ENCODE measurements at places on chromosomes 2 and 18.

GRCh38 chr2:72112401-72112800 is 35.3 kb downstream of the CYP26B1 start:
- DNase-seq, result no peak

DNA sequence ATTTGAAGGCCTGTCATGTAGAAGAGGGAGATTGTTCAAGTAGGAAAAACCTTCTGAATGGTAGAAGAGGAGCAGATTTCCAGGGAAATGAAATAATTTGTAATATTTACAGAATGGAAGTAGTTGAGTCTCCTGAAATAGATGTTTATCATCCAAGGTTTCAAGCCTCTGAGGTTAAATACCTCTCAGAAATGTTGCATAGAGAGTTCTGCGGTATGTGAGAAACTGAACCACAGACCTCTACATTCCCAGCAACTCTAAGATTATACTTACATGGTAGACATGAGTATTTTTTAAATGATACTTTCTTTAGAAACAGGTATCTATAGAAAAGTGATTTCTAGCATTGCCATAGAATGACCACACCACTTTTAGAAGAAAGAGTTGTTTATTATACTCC is 379.8 kb upstream of the FANCL start:
- DNase-seq, result no peak

DNA sequence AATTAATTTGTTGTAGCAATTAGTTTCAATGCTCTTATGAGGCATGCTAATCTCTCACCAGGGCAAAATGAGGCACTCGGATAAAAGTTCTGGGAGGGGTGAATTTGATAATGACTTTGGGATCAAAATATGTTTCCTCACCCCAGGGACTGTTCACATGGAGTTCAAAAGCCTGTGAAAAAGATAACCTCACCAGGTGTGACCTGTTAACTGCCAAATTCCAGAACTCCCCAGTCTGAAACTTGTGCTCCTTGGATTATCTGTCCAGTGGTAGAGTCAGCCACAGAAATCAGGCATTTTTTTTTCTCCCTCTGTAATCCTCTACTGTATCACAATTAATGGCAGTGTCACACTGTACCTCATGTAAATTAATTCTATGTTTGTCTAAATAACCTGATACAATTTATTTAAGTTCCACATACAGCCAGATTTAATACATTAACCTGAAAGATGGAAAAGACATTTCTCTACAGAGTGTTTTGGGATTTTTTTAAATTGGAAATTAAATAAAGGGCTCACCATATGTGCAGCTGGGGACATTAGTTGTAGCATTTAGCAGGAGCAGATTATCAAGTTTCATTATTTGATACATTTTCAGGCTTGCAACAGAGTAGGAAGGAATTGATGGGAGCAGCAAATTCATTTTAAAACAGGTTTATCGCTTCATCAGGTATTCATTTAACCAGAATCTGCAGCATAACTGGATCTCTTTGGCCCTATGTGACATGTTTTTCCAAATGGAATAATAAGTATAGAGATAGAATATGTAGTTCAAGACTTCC is 191.2 kb downstream of the VWC2L start:
- DNase-seq, result no peak

DNA sequence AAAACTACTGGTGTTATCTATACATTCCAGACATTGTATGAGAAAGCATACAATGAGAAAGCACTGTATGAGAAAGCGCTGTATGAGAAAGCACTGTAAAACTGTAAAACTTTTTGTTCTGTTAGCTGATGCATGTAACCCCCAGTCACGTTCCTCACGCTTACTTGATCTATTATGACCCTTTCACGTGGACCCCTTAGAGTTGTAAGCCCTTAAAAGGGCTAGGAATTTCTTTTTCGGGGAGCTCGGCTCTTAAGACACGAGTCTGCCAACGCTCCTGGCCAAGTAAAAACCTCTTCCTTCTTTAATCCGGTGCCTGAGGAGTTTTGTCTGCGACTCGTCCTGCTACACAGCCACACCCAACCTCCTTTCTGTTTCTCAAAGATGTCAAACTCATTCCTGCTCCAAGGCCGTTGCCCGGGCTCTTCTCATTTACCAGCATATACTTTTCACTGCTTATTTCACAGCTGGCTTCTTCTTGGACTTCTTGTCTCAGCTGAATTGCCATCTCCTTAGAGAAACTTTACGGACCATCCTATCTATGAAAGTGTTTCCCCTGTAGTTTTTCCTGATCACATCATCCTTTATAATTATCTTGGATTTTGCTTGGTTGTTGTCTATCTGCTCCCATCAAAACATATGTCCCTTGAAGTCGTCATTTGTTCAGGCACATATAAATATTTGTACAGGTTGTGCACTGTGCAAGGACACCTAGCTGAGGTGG is 29.8 kb upstream of the YES1 start:
- DNase-seq, result no peak

DNA sequence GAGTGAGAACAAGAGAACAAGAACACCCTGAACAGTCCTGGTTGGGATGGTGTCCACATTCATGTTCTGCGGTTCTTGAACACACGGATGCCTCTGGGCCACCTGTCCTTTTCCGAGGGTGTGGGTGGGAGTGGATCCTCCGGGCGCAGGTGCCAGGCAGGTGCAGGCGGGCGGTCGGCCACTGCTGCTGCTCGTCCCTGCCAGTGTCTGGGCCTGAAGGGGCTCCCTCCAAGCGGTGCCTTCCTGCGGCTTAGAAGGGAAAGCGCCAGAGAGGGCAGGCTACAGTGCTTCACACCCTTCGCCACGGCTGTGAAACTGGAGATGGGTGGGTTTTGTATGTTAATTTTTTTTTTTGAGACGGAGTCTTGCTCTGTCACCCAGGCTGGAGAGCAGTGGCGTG is 8.0 kb upstream of the D2HGDH start:
- DNase-seq, result no peak

DNA sequence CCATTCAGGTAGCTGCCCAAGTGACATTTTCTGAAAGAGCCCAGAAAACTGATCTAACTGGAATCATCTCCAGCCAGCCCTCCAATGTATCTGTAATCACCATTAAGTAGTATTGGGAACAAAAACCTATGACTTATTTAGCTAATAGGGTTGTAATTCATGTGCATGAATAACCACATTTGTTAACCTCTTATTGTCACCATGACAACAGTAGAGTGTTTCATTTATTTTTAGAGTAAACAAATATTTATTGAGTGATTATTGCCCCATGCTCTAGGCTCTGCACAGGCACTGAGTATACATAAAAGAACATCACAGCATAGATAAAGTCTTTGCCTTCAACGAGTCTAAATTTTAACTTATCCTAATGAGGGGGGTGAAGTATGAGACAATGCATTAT is 265.4 kb upstream of the UBE2E3 start:
- DNase-seq, result no peak

DNA sequence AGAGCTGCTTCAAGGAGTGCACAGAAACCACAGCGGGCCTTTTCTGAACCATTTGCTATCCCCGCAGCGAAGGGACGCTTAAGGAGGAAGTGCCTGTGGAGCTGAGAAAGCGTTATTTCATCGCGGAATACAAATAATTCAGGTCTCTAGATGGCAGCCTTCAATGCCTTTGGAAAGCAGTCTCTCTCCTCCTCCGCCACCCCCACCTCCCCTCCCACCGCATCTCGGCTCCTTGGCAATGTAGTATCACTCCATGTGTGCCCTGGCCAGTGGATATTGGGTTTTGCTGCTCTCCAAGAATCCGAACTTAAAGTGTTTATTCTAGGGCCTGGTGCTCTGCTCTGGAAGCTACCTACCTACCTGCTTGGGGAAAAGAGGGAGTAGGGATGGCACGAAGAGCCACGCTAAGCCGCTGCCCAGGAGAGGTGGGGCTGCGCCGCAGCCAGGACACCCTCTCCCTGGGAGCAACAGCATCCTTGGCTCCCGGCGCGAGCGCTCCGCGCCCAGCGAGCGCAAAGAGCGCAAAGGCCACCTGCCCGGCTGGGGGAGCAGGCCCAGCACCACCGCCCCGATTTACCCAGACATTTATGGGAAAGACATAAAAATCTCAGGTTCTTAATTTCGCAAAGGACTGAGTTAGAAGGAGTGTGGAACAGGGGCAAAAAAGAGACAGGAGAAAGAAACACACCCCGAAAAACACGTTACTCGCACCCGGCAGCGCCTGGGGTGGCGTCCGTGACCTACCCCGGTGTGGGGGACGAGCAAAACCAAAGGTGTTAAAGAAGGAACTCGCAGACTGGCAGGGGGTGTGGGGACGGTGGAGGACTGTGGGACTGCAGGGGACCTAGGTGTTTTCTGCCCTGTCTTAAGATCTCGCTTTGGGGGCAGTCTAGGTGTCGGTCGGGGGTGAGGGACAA is 1.0 kb downstream of the SPHKAP start:
- no peak for DNase-seq

DNA sequence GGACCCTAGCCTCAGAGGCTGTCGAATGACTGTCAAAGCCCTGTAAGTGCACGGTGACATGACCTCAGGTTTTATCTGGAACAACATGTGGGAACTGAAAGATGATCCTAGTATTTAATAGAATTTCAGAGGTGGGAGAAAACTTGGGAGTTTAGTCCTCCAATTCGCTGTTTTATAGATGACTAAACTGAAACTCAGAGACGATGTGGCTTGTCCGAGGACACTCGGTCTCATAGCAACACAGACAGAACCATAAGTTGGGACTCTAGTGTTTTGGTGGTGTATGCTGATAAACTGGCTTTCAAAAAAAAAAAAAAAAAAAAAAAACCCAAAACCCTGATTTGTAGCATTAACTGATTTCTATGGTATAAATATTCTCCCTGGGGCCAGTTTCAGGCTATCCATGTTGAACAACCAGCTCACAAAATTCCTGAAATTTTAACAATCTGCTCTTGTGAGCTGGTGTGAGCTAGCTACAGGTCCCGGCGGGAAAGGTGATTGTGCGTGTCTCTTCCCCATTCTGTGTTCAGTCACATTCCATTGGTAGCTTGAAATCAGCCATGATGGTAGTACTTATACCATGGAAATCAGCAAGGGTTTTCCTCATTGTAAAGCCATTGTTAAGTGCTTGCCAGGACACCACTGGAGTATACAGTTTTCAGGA is 195.5 kb upstream of the EPAS1 start:
- DNase-seq, result no peak

GRCh38 chr2:216113572-216113971 is 4.4 kb downstream of the XRCC5 start:
- DNase-seq, result no peak

- DNase-seq, result no peak
Observed at GRCh38 chr2:239719791-239720360, 305.3 kb downstream of the NDUFA10 start.

- no peak for DNase-seq
Observed at GRCh38 chr2:177325554-177325953, 61.0 kb upstream of the NFE2L2 start.

- DNase-seq, result no peak
Observed at GRCh38 chr2:128536925-128537620, 218.4 kb upstream of the HS6ST1 start.

DNA sequence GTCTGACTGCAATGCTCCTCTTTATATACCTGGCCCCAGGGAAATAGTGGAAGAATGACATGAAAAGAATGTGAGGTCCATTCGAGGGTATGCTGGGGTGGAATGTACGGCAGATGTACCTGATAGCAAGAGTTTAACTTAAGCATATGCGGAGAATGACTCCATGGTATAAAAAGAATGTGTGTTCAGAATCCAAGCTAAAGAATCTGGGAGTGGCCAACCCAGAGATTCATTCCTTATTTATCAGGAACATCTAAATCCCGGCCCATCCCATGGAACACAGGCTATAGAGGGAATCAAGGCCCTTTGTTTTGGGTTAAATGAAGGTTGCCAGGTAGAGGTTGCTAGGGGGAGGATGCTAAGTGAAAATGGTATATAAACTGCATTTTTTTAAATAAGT is 150.0 kb downstream of the ZNF385B start:
- DNase-seq, result no peak

- DNase-seq, result no peak
Observed at GRCh38 chr2:189933911-189934399, 128.6 kb downstream of the MSTN start.

GRCh38 chr2:95320986-95321767 is 24.0 kb downstream of the KCNIP3 start:
- DNase-seq, result no peak

- no peak for DNase-seq
Observed at GRCh38 chr18:46001892-46002291, 34.8 kb upstream of the EPG5 start.

DNA sequence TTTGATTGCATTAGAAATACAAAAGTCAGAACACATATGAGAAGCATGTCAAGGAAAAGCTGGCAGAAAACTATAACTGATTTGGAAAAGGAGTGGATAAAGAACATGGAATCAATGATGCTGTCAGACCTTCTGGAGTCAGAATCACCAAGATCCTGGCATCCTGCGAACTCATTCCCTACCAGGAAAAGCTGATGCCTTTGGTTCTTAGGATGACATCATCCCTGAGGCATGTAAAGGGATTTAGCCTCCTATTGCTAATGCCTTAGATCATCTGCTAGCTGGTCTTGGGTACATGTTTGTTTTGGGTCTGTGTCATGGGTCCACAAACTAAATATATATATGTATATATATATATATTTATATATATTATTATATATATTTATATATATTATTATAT is 680.7 kb downstream of the EPHA4 start:
- DNase-seq, result no peak

DNA sequence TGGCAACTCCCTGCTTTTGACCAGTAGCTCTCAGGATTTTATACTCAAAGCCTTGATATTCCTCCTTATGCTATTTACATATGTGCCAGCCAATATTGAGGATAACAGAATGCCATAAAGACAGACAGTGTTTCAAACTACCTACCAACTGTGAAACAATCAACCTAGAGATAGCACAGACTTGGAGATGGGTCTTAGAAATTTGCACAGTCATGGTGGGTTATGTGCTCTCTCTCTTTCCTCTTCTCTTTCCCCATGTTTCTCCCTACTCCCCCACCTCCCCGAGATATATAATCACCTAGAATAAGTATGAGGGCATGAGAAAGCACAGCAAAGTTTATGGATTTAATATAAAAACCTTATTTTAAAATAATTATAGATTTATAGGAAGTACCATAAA is 24.2 kb upstream of the SUCLG1 start:
- no peak for DNase-seq

DNA sequence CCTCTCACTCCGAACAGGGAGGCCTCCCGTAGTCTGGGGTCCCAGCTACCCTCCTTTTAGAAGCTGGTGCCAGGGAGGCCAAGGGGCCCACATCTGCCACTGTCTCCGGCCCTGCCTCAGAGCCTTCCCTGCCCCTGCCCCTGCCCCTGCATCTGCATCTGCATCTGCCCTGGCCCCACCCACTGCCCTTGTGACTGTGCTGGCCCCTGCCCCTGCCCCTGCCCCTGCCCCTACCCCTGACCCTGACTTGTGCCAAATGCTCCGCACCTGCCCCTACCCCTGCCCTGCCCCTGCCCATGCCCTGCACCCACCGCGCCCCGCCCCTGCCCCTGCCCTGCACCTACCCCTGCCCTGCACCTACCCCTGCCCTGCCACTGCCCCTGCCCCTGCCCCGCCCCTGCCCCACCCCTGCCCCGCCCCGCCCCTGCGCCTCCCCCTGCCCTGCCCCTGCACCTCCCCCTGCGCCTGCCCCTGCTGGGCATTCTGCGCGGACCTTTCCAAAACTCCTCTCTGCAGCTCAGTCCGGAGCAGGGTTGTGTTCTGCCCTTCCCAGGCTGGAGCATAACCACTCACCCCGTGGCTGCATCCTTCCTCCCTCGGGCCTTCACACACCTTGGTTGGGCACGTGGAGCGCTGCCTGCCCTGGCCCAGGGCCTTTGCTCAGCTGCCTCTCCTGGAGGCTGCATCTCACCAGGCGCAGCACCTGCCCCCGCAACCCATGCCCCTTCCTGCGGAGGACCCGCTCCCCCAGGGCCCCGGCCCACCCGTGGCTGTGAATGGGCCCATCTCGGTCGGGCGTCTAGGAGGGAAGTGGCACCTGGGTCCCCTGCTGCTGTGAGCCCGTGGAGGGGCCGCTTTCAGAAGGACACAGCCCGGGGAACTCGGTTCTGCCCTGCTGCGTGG is 5.4 kb downstream of the SNTG2 start:
- no peak for DNase-seq
